ENCODE measurements at places on chromosomes 11 and 22.

DNA sequence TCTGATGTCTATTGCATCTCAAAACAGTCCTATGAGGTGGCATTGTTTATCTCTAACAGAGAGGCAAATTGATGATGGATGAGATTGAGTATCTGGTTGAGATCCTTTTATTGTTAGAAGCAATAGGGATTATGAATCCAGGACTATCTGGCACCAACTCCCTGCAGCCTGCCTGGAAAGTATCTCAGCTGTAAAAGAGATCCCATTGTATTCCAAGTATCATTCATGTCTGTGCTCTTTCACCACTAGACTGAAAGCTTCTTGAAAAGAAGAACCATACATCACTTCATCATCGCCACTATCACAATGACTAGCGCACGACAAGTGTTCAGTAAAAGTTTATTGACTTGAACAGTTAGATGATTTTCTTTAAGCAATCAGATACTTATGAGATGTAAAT is 41.9 kb upstream of the PCF11 start:
- no peak for DNase-seq

DNA sequence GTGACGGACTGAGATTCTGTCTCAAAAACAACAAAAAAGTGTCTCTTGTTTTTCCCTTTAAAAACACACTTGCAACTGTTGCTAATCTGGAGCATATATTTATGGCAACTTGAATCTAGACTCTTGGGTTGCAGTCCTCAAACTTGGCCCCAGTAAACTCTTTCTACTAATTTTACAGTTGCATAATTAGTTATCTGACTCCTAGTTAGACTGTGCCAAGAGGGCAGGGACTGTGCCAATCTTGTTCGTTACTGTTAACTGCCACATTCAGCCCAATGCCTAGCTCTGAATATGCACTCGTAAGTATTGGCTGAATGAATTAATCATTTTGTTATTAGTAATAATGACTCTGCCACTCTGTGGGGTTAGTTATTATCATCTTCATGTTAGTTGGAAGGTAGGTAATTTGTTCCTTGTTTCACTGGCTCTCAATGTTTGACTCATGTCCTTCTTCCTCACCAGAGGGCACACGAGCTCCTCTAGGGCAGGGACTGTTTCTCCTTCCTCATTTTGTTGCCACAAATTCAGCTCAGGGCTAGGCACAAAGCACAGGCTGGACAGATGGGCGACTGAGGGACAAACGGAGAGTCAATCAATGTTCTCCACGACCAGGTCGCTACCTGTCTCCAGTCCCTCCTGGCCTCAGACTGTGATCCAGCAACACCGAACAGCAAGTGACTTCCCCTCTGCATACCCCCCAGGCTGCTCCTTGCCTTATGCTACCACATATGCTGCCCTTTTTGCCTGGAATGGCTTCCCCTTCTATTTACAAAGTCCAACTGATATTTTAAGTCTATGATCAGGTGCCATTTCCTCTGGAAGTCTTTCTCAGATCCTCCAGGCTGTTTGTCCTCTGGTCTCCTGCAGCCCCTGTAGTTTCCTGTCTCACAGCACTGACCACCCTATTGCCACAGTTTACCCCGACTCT is 9.0 kb downstream of the CLPB start:
- no peak for DNase-seq

DNA sequence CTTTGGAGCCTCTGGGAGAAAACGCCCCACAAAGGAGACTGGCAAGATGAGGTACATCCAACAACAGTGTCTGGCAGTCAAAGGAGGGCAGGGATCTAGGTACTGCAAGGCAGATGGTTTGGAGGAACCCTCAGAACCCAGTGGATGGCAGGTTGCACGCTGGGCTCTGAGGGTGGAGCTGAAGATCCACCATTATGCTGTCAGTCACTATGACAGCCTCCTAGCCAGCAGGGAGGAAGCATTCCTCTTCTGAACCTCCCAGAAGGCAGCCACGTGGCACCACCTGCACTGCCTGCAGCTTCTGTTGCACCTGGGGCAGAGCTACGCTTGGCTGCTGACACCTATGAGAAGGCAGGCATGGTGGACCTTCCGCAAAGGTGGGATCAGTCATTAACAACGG is 40.2 kb downstream of the HTR3A start:
- DNase-seq: no peak

- no peak for DNase-seq
Observed at GRCh38 chr11:10030122-10030490, 263.9 kb downstream of the SBF2 start.

- DNase-seq: no peak
Observed at GRCh38 chr11:23405350-23405937, 545.2 kb upstream of the CCDC179 start.
